Stimulated activated CD4-positive, alpha-beta T cell treated with anti-CD3 and anti-CD28 coated beads, Interleukin-4, amount 100 ng/mL, for 4 hours (primary cell): ENCODE measurements at places on chromosomes 7 and 10.

DNA sequence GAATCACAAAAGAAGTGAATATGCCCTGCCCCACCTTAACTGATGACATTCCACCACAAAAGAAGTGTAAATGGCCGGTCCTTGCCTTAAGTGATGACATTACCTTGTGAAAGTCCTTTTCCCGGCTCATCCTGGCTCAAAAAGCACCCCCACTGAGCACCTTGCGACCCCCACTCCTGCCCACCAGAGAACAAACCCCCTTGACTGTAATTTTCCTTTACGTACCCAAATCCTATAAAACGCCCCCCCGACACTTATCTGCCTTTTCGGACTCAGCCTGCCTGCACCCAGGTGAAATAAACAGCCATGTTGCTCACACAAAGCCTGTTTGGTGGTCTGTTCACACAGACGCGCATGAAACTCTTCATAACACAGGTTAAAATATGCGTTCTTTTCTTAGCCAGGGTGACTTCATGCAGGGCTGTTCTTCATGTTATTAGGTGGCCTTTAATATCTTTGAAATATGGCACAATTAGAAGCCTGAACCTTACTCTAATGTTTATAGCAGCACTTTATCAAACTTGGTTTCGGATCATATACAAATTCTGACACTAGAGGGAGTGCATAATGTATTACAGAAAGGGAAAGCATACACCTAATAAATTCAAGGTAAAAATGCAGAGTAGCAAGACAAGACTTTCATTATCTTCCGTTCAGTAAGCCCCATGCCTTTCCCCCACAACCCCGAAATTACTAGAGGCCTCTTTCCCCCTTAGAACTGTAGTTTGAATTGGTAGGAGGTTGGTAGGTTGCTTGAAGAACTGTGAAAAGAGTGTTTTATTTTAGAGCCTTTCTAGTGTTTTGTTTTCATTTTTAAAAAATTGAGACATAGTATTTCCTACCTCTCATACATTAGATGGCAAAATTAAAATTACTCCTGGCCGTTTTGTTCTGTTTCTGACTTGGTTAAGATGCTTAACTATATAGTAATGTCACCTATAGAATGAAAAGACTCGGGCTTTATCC lies 117.9 kb downstream of the NPY start:
- DNase-seq, result no peak

GRCh38 chr7:11779864-11780674 lies 51.9 kb downstream of the THSD7A start:
- DNase-seq, result no peak

- DNase-seq, result no peak
These were observed 927 bp upstream of the DEPP1 start for GRCh38 chr10:44979281-44980191.

- DNase-seq, result no peak
These were observed 89.8 kb upstream of the PCBD1 start for GRCh38 chr10:70978181-70978580.

DNA sequence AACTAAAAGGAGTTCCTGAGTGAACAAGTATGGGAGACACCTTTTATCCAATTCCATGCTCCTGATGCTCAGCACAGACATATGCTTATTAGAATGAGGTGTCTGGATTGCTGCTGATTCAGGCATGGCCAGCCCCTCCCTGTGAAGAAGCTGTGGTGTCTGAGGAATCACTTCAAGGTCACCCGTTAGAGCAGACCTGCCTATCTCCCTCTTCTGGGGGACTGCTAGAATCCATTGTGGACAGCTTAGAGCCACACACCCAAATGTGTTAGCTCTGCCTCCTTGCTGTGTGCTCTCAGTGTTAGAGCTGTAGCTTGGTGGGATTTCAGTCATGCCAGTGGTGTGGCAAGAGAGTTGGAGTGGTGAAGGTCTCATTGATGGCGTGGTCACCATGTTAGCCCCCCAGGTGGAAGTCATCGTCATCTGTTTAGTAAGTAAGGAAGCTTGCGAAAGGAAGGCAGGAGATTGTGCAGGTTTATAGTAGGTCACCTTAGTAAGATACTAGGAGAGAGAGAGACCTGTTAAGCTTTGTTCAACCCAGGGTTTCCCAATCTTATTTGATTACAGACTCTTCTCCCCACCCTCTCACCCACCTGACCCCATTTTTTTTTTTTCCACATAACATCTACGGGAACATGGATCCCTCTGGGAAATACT lies 12.8 kb downstream of the PRXL2A start:
- DNase-seq, result no peak

DNA sequence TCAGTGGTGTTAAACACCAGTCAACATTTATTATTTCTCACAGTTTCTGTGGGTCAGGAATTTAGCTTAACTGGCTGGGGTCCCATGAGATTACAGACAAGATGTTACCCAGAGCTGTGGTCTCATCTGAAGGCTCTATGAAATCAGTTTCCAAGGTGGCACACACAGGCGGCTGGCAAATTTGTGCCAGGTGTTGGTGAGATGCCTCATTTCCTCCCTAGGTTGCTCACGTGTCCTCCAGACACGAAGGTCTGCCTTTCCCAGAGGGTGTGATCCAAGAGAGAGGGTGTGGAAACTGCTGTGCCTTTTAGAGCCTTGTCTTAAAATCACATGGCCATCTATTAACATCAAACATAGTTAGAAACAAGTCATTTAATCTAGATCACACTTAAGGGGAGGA lies 209.0 kb downstream of the JCAD start:
- no peak for DNase-seq
